Stimulated activated CD4-positive, alpha-beta T cell treated with anti-CD3 and anti-CD28 coated beads, Interleukin-2, amount 100 ng/mL, for 4 hours (primary cell): ENCODE measurements at places on chromosomes 7 and 10.

DNA sequence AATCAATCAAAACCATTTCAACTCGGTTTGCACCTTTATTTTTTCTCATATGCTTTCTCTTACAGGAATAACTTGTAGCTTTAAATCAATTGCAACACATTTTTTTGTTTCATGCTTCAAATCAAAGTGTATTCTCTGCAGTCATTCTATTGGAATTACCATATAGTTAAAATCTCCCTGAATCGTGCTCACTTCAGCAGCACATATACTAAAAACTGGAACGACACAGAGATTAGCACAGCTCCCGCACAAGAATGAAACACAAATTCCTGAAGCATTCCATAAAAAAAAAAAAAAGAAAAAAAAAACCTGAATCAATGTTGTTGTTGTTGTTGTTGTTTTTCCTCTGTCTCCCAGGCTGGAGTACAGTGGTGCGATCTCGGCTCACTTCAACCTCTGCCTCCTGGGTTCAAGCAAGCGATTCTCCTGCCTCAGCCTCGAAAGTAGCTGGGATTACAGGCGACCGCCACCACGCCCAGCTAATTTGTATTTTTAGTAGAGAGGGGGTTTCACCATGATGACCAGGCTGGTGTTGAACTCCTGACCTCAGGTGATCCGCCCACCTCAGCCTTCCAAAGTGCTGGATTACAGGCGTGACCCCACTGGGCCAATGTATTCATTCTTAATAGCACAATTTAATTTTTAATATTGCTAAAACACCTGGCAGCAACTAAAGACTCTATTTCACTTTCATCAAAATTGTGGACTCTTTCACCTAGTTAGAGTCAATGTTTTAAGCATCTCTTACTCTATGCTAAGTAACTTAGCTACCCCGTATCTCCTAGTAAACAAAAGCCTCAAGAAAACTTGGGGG lies 26.3 kb downstream of the ANKRD61 start:
- DNase-seq, result no peak

GRCh38 chr7:80319461-80319860 lies 184.8 kb downstream of the GNAI1 start:
- no peak for DNase-seq

GRCh38 chr10:63171255-63171855 lies 38.2 kb downstream of the NRBF2 start:
- no peak for DNase-seq

- no peak for DNase-seq
Measured at GRCh38 chr7:26584326-26584725, 280.1 kb downstream of the SKAP2 start.

DNA sequence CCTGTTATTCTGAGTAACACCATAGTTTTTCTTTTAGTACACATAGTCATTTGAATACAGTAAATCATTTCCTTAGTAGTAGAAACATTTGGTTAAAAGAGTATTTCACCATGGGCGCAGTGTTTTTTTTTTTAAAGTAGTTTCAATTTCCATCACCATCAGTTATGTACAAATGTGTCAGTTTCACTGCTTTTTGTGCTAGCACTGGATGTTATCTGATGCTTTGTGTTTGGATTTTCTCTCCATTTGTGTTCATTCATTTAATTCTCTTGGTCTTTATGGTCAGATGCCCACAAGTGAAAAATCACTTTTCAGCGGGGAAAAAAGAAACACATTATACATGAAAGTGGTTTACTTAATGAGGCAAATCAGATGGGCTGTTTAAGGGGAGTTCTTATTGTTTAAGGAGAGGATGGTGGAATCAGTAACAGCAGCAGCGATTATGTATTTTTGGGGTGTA lies 16.0 kb upstream of the HK1 start:
- no peak for DNase-seq

DNA sequence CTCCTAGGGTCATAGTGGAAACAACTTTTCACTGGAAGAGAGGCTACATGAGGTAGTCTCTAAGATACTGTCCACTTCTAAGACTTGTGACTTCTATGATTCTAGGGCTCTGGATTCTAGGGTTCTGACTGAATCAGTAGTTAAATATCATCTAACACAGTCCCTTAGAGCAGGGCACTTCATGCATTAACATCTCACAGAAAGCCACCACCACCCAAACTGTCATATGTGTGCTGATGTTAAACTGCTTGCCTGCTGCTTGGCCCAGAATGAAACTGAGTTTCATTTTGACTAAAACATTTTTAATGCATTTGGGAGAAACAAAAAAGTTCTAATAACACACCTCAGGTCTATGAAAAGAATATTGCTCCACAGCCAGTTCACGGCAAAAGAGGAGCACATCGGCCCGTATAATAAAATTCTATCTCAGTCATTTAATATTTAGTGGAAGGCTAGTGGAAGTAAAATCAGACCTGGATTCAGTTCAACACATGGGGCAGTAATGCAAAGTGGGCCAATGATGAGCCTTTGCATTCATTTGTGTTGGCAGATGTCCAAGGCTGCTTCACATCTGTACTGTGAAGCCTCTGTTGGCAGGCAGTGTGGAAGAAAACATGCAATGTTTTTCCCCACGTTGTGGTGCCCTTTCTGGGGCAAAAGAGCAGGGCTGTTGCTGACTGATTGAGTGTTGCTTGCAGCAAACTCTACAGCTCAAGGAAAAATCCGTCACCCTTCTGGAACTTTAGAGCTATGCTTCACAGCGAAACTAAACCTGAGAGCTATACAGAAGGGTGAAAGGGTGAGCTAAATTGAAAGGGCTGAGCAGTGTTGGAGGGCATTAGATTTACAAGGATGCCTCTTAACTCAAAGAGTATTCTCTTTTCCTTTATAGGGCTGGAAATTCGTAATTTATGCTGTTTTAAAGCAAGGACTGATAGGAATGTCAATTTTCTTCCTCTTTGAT lies 33.5 kb upstream of the AUTS2 start:
- DNase-seq, result no peak
